ENCODE measurements at places on chromosomes 11 and 22. TPM values are rescaled to one million over a fixed set of nuclear protein-coding genes. Genes with fewer than 3 reads are reported as not detected.

GRCh38 chr11:45288339-45288738, 2.2 kb upstream of the SYT13 start:
- H3K36me3 ChIP-seq: no peaks in the 10 kb centered on the region
- peaks cover 24% of the 10 kb centered on the region for H3K27me3 ChIP-seq
- no peak for DNase-seq
- no peaks in the 10 kb centered on the region for H3K4me1 ChIP-seq

Gene NCR3LG1
- total RNA-seq: 10.1 TPM

GRCh38 chr11:102393272-102393730, 46.3 kb downstream of the BIRC2 start:
- H3K36me3 ChIP-seq: peaks cover 32% of the 10 kb centered on the region
- no peaks in the 10 kb centered on the region for H3K4me1 ChIP-seq
- DNase-seq: no peak

DNA sequence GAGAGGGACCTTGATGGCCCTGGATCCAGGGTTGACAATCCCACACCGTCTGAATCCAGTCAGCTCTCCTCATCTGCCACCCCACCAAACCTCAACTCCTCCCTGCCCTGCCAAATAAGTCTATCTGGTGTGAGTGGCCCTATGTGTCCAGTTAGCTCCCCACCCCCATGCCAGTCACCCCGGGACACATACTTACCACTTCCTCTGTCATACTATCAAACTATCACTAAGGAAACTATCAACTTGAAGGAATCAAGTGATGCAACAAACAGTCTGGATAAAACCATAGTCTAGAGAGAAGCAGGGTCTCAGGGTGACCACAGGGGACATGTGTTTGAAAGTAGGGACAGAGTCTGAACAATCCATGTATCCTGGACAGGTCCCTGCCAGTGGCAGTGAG, 13.2 kb upstream of the CSF2RB start:
- H3K4me3 ChIP-seq: no peak overlapping the region
- no peak overlapping the region for H3K27ac ChIP-seq
- no peaks in the 10 kb centered on the region for H3K36me3 ChIP-seq
- DNase-seq: no peak
- no peaks in the 10 kb centered on the region for H3K4me1 ChIP-seq

DNA sequence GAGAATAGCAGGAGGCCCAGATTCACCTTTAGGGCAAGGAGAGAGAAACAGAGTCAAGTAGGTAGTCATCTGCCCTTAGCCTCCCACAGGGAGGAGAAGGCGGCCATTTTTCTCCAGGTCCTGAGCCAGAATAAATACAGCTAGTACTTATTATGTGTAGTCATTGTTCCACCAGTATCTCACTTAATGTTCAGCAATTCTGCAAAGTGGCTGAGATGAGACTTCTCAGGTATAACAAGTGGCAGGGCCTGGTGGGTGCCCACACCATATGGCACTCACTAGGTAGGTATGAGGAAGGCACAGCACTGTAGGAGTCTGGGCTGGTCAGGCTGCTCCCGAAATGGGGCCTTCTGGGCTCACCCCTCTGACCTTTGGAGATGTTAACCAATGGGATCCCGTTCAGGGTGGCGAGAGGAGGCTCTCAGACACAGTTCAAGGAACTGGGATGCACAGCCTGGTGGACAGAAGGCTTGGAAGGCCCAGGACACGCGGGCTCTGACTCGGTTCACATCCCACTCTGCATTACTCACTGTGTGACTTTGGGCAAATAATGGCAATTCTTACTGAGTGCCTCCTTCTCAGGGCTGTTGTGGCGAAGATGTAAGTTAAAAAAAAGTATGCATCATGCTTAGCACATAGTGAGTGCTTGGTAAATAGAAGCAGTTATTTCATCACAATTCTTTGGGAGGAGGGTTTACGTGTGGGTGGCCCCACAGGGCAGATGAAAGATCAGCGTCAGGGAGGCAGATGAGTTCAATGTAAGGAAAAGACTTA, 25.1 kb downstream of the RTN4RL2 start:
- no peak for DNase-seq
- H3K27ac ChIP-seq: no peak overlapping the region
- no peak overlapping the region for H3K4me3 ChIP-seq
- H3K27me3 ChIP-seq: peaks cover 10% of the 10 kb centered on the region

Gene OSBP2
- total RNA-seq: 0.79 TPM

GRCh38 chr22:42977569-42977968, 37.4 kb downstream of the PACSIN2 start:
- no peak for DNase-seq
- H3K27ac ChIP-seq: no peak overlapping the region
- H3K27me3 ChIP-seq: no peaks in the 10 kb centered on the region
- no peaks in the 10 kb centered on the region for H3K36me3 ChIP-seq
- peaks cover 11% of the 10 kb centered on the region for H3K4me1 ChIP-seq
- H3K4me3 ChIP-seq: no peak overlapping the region

- peaks cover 62% of the 10 kb centered on the region for H3K36me3 ChIP-seq
- H3K27ac ChIP-seq: no peak overlapping the region
- H3K27me3 ChIP-seq: no peaks in the 10 kb centered on the region
- no peak overlapping the region for H3K4me3 ChIP-seq
Observed at GRCh38 chr11:13415201-13415600, 47.8 kb downstream of the BTBD10 start.

Gene TST
- 4.3 TPM for total RNA-seq

DNA sequence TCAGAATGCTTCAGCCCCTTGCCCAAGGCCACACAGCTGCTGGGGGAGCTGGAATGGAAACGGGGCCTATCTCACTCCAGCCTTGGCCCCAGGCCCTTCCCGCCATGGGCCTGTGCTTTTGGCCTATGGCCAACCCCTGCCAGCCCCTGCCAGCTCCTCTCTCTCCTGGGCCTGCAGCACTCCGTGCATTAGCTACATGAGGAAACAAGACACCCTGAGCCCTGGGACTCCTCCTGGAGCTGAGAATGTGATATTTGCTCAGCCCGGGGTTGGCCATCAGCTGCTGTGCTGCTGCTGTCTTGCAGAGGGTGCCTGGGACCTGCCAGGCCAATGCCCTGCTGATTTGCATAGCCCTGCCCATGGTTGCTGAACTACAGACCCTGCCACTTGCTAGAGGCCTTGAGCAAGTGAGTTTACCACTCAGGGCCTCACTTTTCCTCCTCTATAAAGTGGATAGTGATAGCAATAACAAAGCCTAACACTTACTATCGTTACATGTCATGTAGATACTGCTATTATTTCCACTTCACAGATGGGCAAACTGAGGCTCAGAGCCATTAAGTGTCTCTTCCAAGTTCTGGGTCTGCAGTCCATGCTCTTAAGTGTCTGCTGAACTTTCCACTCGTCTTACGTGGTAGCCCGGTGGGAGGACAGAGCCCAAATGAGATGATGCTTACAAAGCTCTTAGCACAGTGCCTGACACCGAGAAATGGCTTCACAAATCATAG, 99.6 kb downstream of the KIAA1671 start:
- DNase-seq: no peak
- no peak overlapping the region for H3K4me3 ChIP-seq
- peaks cover 24% of the 10 kb centered on the region for H3K4me1 ChIP-seq
- H3K27ac ChIP-seq: no peak overlapping the region
- H3K27me3 ChIP-seq: no peaks in the 10 kb centered on the region
- no peaks in the 10 kb centered on the region for H3K36me3 ChIP-seq

Gene IL18BP
- 27.2 TPM for total RNA-seq

Gene TECTA
- 0.50 TPM for total RNA-seq

DNA sequence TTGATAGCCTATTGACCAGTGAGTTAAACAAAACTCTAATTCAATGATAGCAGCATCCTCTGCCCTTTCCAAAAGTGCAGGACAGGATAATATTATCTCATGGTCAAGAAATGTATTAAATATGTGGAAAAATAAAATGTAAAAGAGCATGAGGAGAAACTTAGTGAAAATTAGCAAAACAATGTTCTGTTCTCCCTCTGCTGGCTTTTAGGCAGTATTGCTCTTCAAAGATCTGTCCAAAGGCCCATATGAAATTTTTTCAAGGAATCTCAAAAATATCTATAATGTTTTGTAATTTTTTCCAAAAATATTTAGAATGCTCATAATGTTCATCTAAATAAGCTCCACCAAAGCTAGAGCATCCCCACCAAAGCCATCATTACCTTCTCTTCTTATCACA, 8.3 kb upstream of the ARL14EP start:
- H3K4me1 ChIP-seq: no peaks in the 10 kb centered on the region
- H3K27ac ChIP-seq: no peak overlapping the region
- H3K4me3 ChIP-seq: no peak overlapping the region
- H3K36me3 ChIP-seq: no peaks in the 10 kb centered on the region

DNA sequence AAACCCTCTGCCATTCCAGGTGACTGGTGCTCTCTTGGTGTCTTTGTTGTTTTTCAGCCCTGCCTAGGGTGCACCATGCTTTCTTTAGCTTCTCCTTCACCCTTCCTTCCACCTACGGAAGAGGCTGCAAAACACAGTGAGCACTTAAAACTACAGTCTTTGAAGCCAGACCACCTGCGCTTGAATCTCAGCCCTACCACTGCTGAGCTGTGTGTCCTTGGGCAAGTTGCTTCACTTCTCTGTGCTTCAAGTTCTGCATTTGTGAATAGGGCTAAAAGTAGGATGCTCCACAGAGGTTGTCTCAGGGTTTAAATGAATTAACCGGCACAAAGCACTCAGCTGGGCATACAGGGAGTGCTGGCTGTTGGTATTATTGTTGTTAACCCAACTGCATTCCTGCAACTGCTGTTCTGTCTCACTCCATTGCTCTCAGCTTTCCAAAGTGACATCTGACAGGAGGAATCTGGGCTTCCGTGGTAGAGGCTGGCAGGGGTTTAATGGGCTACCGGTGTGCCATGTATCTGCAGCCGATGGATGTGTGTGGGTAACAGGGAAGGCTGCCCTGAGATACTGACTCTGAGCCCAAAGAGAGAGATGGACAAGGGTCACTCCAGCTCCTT, 139.3 kb downstream of the FBXO7 start:
- no peaks in the 10 kb centered on the region for H3K27me3 ChIP-seq
- H3K4me3 ChIP-seq: no peak overlapping the region
- no peaks in the 10 kb centered on the region for H3K36me3 ChIP-seq
- DNase-seq: no peak
- H3K27ac ChIP-seq: no peak overlapping the region

Gene CRYBA4
- 0.59 TPM for total RNA-seq

Gene DEAF1
- 25.9 TPM for total RNA-seq

GRCh38 chr11:84626256-84626655, 1000.9 kb downstream of the DLG2 start:
- no peaks in the 10 kb centered on the region for H3K4me1 ChIP-seq
- H3K27ac ChIP-seq: no peak overlapping the region
- no peaks in the 10 kb centered on the region for H3K36me3 ChIP-seq
- H3K27me3 ChIP-seq: no peaks in the 10 kb centered on the region
- no peak for DNase-seq

- DNase-seq: no peak
- no peak overlapping the region for H3K27ac ChIP-seq
- H3K27me3 ChIP-seq: no peaks in the 10 kb centered on the region
- no peaks in the 10 kb centered on the region for H3K4me1 ChIP-seq
- H3K36me3 ChIP-seq: no peaks in the 10 kb centered on the region
Observed at GRCh38 chr11:106969644-106970355, 48.5 kb downstream of the GUCY1A2 start.

GRCh38 chr11:82191695-82192094, 542.0 kb downstream of the FAM181B start:
- H3K27me3 ChIP-seq: no peaks in the 10 kb centered on the region
- H3K27ac ChIP-seq: no peak overlapping the region
- no peak overlapping the region for H3K4me3 ChIP-seq
- no peaks in the 10 kb centered on the region for H3K4me1 ChIP-seq

DNA sequence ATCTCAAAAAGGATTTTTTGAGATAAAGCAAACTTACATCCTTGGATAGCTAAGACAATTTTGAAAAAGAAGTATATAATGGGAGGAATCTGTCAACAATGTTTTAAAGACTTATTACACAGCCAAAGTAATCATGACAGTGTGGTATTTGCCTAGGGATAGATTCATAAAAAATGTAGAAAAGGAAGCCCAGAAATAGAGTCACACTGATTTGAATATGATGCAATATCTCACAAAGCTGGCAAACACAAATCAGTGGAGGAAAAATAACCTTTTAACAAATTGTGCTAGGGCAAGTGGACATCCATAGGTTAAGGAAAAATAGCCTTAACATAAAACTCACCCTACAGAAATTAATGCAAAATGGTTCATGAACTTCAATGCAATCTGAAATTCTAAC, 6.0 kb downstream of the XKR3 start:
- no peaks in the 10 kb centered on the region for H3K27me3 ChIP-seq
- no peak overlapping the region for H3K4me3 ChIP-seq
- H3K4me1 ChIP-seq: no peaks in the 10 kb centered on the region
- H3K36me3 ChIP-seq: no peaks in the 10 kb centered on the region
- H3K27ac ChIP-seq: no peak overlapping the region
- no peak for DNase-seq

DNA sequence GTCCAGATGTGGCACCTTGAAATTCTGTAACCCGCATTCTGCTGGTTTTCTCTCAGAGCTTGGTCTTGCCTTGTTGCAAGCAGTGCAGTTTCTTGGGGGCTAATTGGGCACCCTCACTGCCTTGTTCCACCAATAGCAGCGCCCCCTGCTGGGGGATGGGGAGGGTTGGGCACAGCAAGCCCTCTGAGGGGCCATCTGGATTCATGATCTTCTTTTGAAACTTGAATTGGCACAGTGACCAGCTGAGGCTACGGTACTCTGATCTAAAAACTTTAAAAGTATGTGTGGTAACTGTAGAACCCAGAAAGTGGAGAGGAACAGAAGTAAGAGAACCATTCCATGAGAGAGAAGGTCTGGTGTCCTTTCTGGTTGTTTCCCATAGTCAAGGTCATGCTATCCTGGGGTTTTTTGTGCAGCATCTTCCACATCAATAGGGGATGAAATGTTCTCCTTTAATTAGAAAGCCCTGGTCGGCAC, 64.2 kb downstream of the MED15 start:
- peaks cover 83% of the 10 kb centered on the region for H3K4me1 ChIP-seq
- peak; percentile 58 for DNase-seq
- H3K27me3 ChIP-seq: no peaks in the 10 kb centered on the region
- H3K36me3 ChIP-seq: peaks cover 74% of the 10 kb centered on the region
- peak overlapping the region; percentile 58 for H3K27ac ChIP-seq
- H3K4me3 ChIP-seq: no peak overlapping the region

Gene SLC1A2
- total RNA-seq: not detected

Gene GLB1L3
- not detected for total RNA-seq

Gene OR8D4
- total RNA-seq: not detected

Gene NRIP3
- 4.6 TPM for total RNA-seq

Gene MUC5AC
- total RNA-seq: not detected

DNA sequence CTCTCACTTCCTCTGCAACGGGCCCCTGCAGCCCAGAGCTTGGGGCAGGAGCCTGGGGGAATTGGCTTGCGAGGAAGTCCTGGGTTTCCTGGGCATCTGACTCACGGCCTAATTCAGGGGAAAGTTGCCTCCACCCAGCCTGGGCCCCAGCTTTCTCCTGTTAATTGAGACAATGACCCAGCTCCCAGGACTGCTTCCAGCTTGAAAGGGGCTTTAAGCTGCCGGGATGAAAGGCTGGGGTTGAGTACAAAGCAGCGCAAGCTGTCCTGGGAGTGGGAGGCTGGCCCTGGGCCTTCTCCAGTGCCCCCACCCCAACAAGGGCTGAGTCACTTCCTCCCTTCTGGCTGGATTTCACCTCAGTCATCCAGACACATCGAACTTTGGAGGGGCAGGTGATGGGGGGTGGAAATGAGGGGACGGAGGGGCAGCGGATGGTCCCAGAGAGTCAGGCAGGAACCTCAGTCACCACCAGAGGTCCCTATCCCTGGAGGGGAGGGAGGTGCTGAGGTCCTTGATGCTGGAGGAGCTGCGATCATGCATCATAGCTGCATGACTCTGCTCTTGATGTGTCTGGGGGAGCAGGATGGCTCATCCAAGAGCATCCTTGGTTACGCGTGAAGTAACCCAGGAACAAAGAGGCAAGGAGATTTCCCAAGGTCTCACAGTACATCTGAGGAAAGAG, 30.1 kb upstream of the OAF start:
- H3K4me1 ChIP-seq: no peaks in the 10 kb centered on the region
- no peak overlapping the region for H3K27ac ChIP-seq
- no peaks in the 10 kb centered on the region for H3K36me3 ChIP-seq
- DNase-seq: peak; percentile 5

Gene GRIA4
- not detected for total RNA-seq

All from natural killer cell (primary cell).